ENCODE measurements at places on chromosomes 7 and 10.

DNA sequence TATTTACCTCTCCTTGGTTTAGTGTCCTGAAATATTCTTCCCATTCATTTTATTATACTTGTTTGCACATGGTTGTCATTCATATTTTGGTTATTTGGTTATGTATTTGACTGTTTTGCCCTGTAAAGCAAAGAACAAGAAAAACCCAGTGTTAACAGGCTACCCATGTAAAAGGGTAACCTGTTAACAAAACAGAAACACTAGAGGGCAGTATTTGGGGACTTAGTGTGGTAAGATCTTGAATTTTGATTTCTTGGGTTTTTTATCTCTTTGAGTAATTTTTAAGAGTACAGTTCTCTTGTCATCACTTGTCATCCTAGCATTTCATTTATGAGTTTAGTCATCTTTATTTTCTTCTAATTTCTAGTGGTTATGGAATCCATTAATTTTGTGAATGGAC, 51.3 kb downstream of the POLL start:
- no peak for DNase-seq

DNA sequence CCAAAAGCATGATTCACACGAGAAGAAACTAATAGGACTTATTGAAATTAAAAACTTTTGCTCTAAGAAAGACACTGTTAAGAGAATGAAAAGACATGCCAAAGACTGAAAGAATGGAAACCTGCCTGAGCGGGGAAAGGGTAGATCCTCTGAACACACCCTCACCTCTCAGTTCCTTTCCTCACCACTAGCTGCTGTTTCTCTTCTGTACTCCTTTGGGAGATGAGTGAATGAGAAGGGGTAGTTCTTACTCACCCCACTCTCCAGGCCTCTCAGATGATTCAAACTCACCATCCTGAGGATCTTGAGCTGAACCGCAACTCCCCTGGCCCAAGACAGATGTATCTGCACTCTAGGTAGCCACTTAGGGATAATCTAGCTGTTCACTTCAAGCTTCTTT, 41.9 kb downstream of the IQUB start:
- no peak for DNase-seq

GRCh38 chr10:72690071-72690755, 1.7 kb upstream of the MCU start:
- DNase-seq: no peak

- peak; percentile 1 for DNase-seq
Observed at GRCh38 chr7:91565499-91566401, 301.5 kb downstream of the FZD1 start.

- peak; percentile 73 for DNase-seq
Observed at GRCh38 chr7:150404805-150405583, 25.9 kb downstream of the ZNF775 start.

DNA sequence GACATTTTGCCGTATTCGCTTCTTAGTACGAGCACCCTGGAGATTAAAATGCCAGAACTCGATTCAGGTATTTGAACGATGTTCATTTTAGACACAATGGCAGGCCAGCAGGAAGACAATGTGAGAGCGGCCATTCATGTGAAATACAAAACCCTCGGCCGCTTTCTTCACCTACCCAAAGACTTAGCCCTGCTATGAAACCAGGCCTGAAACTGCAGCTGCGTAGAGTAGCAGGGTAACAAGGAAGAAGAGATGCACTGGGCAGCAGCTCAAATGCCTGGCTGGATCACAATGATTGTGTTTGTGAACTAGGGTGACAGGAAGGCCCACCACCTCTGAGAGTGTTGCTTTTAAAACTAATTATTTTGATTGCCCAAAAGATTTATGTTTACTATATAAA, 234.8 kb downstream of the TRIL start:
- no peak for DNase-seq

GRCh38 chr10:110392868-110393740, 88.4 kb upstream of the SMNDC1 start:
- no peak for DNase-seq

DNA sequence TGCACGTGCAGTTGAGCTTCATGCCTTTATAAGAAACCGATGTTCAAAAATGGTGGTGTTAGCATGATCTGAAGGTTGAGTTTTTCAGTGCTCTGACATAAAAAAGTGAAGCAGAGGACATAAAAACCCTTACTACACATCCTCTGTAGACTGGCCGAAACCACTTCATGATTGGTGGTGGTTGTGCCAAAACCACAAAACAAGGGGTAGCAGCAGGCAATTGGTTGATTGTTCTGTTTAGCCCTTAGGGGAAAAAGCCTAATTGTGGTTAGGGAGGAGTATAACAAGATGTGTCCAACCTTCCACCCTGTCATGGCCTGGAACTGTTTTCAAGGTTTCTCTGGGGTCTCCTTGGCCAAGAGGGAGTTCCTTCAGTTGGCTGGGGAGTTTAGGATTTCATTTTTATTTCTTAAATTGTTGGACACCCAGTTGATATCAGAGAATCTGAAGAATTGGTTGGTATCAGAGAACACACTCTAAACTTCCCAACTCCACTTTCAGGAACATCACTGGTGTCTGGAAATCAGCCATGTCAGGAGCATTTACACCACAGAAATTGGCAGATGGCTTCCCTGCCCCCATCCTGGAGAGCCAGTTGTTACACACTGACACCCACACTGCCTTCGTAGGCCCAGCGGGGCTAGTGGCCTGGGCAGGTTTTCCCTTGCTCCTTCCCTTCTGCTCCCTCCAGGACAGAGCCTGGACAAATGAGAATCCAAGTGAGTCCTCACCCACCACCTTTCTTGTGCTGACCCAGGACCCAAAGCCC, 18.8 kb downstream of the MRPS24 start:
- no peak for DNase-seq

GRCh38 chr10:110765513-110766319, 106.0 kb upstream of the PDCD4 start:
- no peak for DNase-seq

GRCh38 chr10:100510533-100511308, 8.9 kb downstream of the SEC31B start:
- no peak for DNase-seq

DNA sequence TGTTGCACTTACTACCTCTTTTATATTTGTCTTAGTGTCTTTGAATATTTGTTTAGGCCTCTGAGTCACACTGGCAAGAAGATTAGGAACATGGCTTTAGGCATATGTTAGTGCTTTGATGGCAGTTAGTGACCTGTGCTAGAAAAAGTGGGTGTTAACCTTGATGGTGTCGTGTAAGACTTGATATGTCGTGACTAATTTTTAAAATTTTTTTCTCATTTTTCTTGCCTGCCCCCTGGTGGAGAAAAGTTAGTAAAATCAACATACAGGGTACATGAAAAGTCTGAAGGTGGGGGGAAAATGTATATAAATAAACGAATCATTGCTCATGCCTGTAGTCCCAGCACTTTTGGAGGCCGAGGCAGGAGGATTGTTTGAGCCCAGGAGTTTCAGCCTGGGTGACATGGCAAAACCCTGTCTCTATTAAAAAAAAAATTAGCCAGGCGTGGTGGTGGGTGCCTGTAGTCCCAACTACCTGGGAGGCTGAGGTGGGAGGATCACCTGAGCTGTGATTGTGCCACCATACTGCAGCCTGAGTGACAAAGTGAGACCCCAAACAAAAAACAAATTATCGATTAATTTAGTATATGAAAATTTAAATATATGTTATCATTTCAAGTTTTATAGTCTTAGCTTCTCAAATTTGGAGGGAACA, 44.6 kb downstream of the TAX1BP1 start:
- DNase-seq: no peak

DNA sequence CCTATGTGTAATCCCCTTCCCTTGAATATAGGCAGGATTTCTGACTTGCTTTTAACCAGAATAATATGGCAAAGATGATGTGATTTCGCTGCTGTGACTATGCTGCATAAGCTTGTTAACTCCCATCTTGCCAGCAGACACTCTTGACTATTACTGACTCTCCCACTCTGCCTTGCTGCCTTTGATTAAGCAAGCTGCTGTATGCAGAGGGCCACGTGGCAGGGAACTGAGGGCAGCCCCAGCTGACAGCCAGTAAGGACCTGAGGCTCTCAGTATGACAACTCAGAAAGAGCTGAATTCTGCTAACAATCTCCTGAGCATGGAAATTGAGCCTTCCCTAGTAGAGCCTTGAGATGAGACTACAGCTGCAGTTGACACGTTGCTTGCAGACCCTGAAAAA, 279.4 kb upstream of the CACNA2D1 start:
- no peak for DNase-seq

DNA sequence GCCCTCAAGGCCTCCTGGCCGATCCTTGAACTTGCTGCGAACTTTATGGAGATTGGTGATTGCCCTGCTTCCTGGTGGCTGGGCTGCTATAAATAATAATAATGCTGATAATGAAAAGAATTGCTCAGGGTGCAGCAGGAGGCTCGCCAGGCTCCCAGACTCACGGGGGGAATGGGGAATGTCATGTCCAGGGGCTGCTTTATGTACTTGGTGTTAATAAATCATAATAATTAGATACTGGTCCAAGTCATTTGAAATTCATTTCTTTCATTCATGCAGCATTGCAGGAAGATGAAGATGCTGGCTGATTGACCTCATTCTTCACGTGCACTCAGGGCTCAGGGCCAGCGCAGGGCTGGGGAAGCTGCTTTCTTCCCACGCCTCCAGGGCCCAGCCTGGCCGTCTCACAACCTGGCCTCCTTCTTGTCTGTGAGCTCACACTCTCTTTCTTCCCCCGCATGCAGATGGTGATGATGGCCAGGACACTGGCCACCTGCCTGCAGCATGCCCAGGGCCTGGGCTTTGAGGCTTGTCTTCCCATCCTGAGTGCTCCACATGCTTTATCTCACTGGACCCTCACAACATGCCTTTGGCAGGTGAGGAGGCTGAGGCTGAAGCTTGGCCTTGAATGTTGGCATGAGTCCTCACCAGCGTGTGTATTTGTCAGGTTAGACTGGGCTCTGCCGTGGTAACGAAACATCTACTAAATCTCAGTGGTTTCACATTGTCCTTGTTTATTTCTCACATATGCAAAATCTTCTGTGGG, 138.4 kb upstream of the TNS3 start:
- no peak for DNase-seq

All from amygdala (tissue), 56 donors.